ENCODE measurements at places on chromosomes 7 and 10.

GRCh38 chr10:5961405-5962100 is 15.8 kb downstream of the IL15RA start:
- DNase-seq: no peak

GRCh38 chr7:21300692-21301091 is 127.2 kb upstream of the SP4 start:
- DNase-seq: no peak

DNA sequence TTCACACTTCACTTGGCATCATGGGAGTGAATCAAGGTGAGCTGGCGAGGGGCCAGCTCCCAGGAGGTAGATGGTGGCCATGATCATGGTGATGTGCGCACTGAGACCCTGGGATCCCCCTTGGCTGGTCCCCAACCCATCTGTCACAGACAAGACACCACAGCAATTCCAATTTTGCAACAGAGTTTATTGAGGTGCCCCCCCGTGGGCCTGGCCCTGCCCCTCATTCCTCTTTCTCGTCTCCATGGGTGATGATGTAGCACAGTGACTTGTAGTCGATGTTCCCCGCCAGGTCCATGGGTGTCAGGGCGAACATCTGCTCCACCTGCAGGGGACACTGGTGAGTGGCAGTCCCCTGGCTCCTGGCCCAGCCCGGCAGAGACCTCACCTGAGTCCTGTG is 2.4 kb downstream of the MYL7 start:
- no peak for DNase-seq

DNA sequence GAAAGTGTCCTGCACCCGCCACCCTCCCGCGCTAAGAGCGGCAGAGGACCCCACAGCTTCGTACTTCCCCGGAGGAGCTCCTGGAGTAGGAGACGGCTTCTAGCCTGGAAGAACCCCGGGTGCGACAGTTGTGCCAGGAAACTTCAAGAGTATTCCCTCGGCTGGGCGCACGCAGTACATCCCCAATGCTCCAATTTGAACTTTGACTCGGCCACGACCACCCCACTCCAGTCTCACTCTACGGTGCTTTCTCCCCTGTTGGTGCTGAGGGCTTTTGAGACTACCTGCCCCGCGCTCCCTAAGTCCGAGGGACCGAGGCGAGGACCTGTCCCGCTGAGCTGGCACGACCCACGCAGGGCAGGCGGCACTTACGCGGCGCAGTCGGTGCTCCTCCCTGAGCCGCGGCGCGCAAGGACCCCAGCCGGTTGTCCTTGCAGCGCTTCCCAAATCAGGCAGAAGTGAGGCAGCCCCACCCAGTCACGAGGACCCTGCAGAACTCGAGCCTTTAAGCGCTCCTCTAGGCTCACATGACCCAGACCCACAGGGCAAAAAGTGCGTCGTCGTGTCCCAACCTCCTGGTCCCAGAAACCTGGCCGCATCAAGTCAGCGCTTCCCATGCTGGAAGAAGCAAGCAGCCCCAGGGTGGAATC is at the start of gene CPVL:
TSS of gene CPVL (minus strand) at position 481 of the 650 bp plus-strand sequence. CDS start 25,476 bp downstream, outside the sequence.
- DNase-seq: no peak

GRCh38 chr10:102804382-102805055 is 32.7 kb downstream of the CYP17A1 start:
- no peak for DNase-seq

DNA sequence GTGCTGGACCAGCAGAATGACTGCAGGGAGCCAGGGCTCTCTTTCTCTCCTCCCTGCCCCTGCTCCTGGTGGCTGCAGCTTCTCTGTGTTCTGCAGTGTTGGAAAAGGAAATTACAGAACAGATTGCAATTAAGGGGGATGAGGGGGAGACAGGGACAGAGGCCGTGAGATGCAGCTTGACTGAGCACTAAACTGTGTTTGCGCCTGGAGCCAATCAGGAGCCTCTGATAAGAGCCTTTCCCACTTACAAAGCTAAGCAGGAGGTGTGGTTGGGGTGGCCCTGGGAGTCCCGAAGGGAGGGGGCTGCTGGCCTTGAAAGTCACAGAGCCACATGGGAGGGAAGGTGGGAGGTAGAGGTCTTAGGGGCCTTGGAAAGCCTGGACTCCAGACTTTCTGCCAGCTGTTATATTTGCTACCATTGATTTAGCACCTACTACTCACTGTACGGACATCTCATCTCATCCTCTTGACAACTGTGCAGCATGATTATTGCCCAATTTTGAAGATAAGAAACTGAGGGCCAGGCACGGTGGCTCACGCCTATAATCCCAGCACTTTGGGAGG is 26.7 kb downstream of the TRIM8 start:
- no peak for DNase-seq

- DNase-seq: no peak
Observed at GRCh38 chr7:70790215-70791073, 341.5 kb upstream of the GALNT17 start.

GRCh38 chr7:18278316-18278715 is 217.2 kb upstream of the HDAC9 start:
- DNase-seq: no peak

GRCh38 chr10:89639326-89639725 is 5.7 kb downstream of the PANK1 start:
- DNase-seq: no peak
